CD4-positive, alpha-beta T cell treated with Interleukin-17A for 1 hour (primary cell): ENCODE measurements at places on chromosomes 13 and 19.
A peak's percentile ranks its signal among the peaks of the same experiment; 100 is the strongest.

DNA sequence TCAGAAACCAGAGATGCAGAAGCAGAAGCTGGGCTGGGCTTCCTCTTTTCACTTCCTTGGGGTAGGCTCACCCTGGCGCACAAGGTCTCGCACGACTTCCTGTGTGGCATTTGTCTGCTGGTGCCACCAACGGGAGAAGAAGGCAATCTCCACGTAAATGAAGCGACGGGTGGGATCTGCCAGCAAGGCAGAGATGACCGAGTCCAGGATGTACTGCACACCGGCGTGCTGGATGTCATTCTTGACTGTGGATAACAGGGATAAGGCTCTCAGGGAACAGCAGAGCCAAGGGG, 1.3 kb downstream of the MAN2B1 start:
- DNase-seq, result peak; percentile 68

DNA sequence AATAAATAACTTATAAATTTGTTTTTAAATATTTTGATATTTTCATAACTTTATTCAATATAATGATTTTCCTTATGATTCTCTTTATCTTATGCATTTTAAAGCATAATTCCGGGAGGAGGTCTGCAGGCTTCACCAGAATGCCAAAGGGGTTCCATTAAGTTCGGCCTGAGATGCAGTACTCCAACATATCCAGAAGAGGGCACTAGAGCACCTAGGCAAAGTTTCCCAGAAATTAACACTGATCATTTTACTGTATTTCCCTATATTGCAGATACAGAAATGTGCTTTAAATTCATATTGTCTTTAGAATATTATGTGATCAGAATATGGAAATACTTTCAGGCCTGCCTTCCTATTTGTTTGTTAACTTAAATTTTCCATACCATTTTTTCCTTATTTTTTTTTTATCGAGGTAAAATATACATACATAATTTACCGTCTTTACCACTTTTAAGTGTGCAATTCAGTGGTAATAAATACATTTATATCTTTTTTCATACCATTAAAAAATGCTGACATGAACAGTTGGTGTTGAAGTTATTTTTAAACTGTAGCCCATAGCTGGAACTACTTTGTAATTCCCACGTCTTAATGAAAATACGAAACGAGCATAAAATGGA, 58.9 kb upstream of the TM9SF2 start:
- DNase-seq, result peak; percentile 83

GRCh38 chr13:75418997-75419396, 63.0 kb downstream of the TBC1D4 start:
- DNase-seq, result no peak

- DNase-seq, result no peak
Measured at GRCh38 chr13:76820759-76821158, 65.4 kb downstream of the KCTD12 start.

DNA sequence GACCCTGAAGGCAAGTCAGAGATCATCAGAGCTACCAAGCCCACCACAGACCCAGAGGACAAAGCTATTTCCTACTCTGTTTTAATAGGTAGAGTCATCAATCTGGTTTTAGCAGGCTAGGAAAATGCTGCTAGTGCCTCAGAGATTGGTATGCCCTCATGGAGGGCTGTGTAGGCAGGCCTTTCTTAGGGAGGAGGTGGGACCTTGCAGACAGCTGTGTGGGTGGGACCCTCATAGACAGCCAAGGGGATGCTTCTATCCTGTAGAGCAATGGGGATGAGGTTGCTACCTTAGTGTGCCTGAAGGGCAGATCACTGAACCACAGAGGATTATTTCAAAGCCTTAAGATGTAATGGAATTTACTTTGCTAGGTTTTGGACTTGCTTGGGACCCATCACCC, 534.9 kb upstream of the KLF12 start:
- DNase-seq, result no peak

GRCh38 chr13:31051999-31052398, 109.7 kb downstream of the HSPH1 start:
- no peak for DNase-seq

DNA sequence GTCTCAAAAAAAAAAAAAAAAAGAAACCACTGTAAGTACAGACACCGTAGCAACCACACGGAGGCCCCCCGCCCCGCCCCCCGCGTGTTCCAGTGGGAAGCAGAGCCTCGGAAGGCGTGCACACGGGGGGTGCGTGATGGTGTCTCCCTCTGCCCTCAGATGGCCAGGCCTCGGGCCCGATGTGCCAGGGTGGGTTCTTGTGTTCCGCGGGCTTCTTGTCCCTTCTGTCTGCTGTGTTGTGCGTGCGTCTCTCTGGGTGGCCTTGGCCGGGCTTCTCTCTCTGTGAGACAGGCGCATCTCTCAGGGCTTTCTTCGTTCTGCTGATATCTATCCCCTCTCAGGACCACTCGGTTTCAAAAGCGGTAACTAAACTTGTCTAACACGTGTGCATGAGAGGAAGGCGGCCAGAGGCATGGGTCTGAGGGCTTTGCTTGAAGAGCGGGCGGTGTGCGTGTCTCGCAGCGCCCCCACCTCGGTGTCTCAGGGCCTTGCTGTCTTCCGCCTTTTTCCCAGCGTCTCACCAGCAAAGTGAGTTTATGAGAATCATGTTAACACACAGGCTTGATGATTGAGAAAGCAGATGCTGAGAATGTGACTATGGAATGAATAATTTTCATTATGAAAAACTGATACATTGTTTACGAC, 12.6 kb downstream of the ATP11A start:
- DNase-seq, result no peak

DNA sequence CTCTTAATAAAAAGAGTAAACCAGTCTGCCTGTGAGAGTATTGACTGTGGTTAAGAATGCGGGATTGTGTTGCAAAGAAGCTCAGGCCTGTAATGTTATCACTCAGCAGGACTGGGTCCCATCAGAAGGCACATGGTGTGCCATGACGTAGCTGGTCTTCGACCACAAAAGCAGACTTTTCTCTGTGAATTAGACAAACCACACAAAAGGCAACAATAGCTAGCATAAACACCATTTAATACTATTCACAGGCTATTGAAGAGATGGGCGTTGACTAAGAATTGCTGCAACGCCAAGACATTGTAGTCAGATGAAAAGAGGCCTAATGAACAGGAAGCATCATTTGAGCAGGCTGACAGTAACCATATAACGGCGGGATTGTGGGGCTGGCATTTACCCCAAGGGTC, 235.6 kb upstream of the SOX21 start:
- no peak for DNase-seq
